Muscle of leg (tissue), 16 donors: ENCODE measurements at places on chromosomes 3 and 15.

DNA sequence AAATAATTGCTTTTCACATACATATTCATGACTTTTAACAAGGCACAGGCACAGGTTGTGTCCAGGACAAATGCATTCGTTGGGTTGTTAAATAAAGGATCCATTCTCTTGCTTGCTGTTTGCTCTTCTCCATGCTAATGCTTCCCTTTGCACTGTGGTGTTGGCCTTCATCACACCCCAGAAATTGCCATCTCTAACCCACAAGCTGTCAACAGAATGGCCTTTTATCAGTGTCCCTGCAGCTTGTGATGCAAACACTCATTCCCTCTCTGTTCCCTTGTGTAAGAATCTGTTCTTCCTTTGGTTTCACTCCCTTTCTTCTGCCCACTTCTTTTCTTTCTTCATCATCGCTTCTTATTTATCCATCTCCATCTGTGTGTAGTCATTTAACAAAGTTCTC, 72.2 kb downstream of the SLC7A14 start:
- H3K27me3 ChIP-seq = no peaks in the 10 kb centered on the region
- H3K36me3 ChIP-seq = no peaks in the 10 kb centered on the region
- H3K27ac ChIP-seq = no peak overlapping the region
- H3K4me3 ChIP-seq = no peak overlapping the region

DNA sequence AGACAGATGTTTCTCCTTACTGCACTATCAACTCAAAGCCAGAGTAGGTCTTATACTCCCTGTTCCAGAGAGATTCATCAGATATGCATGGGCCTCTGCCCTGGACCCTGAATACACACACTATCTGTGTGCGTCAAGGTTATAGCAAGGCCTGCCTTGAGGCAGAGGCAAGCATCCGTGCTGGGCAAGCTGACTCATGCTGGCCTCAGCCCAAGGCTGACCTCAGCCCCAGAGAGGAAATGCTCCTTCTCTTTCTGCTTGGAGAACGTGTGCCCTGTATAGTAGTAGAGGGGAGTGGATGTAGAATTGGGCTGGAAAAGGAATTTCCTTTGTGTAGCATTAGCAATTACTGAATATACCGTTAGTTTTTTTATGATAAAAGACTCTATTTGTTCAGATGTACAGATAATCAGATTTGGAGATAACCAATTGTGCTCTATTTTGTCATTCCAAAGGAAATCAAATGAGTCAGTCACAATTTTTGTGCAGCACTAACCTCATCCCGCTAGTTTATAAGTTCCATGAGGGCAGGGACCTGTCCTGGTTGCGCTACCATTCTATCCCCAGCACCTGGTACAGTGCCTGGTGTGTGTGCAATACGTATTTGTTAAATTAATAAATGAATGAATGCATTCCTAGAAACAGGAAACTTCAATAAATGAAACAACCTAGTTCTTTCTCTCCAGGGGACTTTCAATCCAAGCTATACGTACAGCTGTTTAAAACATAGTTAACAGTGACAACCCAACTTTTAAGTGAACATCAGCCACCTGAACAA, 13.3 kb upstream of the PAQR9 start:
- H3K4me1 ChIP-seq = no peaks in the 10 kb centered on the region
- DNase-seq = peak; percentile 66
- H3K27ac ChIP-seq = no peak overlapping the region
- H3K27me3 ChIP-seq = peaks cover 2% of the 10 kb centered on the region
- no peak overlapping the region for H3K4me3 ChIP-seq
- no peaks in the 10 kb centered on the region for H3K36me3 ChIP-seq

GRCh38 chr3:119681279-119681678, 4.1 kb upstream of the COX17 start:
- DNase-seq = no peak
- H3K36me3 ChIP-seq = no peaks in the 10 kb centered on the region
- no peak overlapping the region for H3K4me3 ChIP-seq
- peaks cover 2% of the 10 kb centered on the region for H3K4me1 ChIP-seq
- no peaks in the 10 kb centered on the region for H3K27me3 ChIP-seq

- peak; percentile 16 for DNase-seq
- H3K27me3 ChIP-seq = no peaks in the 10 kb centered on the region
Measured at GRCh38 chr3:160577556-160578195, 12.3 kb upstream of the KPNA4 start.

- no peaks in the 10 kb centered on the region for H3K36me3 ChIP-seq
- H3K27me3 ChIP-seq = no peaks in the 10 kb centered on the region
- H3K4me3 ChIP-seq = no peak overlapping the region
- no peaks in the 10 kb centered on the region for H3K4me1 ChIP-seq
- DNase-seq = no peak
- no peak overlapping the region for H3K27ac ChIP-seq
Measured at GRCh38 chr3:121980450-121980796, 41.6 kb downstream of the ILDR1 start.

DNA sequence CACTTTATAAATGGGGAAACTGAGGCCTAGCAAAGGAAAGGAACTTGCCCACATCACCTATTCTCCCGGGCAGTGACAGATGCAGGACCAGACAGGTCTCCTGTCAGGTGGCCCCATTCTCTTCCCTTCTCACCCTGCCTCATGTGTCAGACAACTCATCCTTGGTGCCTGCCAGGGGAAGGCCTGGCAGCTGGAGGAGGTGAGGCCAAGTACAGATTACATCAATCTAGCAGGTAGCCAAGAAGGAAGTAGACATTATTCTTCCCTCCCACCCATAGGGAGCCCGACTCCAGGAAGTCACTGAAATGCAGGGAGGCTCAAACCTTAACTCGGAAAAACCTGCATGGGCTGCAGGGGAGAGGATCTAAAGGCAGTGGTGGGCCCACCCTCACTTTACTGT, 39.6 kb downstream of the DAPK2 start:
- H3K4me1 ChIP-seq = no peaks in the 10 kb centered on the region
- no peaks in the 10 kb centered on the region for H3K27me3 ChIP-seq
- H3K27ac ChIP-seq = no peak overlapping the region
- no peak overlapping the region for H3K4me3 ChIP-seq
- H3K36me3 ChIP-seq = no peaks in the 10 kb centered on the region

GRCh38 chr15:31500766-31501449, 174.3 kb downstream of the KLF13 start:
- no peak overlapping the region for H3K4me3 ChIP-seq
- peaks cover 2% of the 10 kb centered on the region for H3K27me3 ChIP-seq
- peak; percentile 57 for DNase-seq
- H3K36me3 ChIP-seq = no peaks in the 10 kb centered on the region
- H3K4me1 ChIP-seq = peaks cover 16% of the 10 kb centered on the region
- peak overlapping the region; percentile 65 for H3K27ac ChIP-seq

GRCh38 chr3:175940881-175941280, 1081.7 kb downstream of the NAALADL2 start:
- H3K27ac ChIP-seq = no peak overlapping the region
- H3K4me1 ChIP-seq = no peaks in the 10 kb centered on the region
- H3K36me3 ChIP-seq = no peaks in the 10 kb centered on the region

- no peaks in the 10 kb centered on the region for H3K27me3 ChIP-seq
- H3K36me3 ChIP-seq = no peaks in the 10 kb centered on the region
- DNase-seq = no peak
- H3K4me3 ChIP-seq = no peak overlapping the region
Measured at GRCh38 chr3:129199366-129199765, 15.7 kb upstream of the CNBP start.

- no peak for DNase-seq
- no peaks in the 10 kb centered on the region for H3K27me3 ChIP-seq
- H3K36me3 ChIP-seq = peaks cover 4% of the 10 kb centered on the region
- peak overlapping the region; percentile 85 for H3K27ac ChIP-seq
- H3K4me3 ChIP-seq = no peak overlapping the region
- H3K4me1 ChIP-seq = peaks cover 31% of the 10 kb centered on the region
Measured at GRCh38 chr3:186098740-186099139, 10.1 kb downstream of the ETV5 start.

DNA sequence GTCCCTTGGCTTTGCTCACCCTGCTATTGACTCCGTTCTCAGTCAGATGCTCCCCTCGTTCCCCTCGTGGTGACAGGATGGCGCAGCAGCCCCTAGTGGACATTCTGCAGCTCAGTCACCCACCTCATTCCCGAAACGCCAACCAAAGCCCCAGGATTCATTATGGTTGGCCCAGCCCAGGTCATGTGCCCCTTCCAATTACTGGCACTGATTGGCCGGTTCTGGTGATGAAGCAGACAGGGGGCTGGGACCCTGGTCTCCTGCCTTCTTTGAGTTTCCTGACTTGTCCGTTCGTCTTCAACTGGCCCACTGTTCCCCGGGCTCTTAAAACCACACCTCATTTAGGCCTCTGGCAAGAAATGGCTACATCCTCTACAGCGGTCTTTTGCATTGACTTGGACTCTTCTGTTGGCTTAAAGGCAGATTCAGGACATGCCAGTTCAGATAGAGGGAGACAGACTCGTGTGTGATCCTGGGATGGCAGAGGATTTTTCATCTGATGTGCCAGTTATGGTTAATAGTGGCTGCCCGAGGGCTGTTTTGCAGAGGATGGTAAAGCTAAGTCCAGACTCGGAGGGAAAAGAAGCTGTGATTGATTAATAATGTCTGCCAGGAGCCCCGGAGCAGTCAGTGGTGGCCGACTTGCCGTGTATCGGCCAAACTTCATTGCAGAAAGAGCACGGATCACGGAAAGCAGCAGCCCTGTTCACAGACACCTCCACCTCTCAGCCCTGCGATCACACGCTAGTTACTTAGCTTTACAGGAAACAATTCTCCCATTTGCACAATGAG, 37.8 kb downstream of the LSM3 start:
- DNase-seq = peak; percentile 79
- peak overlapping the region; percentile 75 for H3K27ac ChIP-seq
- H3K27me3 ChIP-seq = peaks cover 2% of the 10 kb centered on the region
- peaks cover 4% of the 10 kb centered on the region for H3K4me1 ChIP-seq
- no peaks in the 10 kb centered on the region for H3K36me3 ChIP-seq

DNA sequence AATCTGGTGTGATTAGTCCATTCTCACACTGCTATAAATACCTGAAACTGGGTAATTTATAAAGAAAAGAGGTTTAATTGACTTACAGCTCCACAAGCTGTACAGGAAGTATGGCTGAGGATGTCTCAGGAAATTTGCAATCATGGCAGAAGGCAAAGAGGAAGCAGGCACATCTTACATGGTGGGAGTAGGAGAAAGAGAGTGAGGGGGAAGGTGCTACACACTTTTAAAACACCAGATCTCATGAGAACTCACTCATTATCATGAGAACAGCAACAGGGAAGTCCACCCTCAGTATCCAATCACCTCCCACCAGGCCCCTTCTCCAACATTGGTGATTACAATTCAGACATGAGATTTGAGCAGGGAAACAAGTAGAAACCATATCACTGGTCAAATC, 24.0 kb upstream of the ACP3 start:
- H3K27ac ChIP-seq = no peak overlapping the region
- no peaks in the 10 kb centered on the region for H3K36me3 ChIP-seq
- H3K27me3 ChIP-seq = no peaks in the 10 kb centered on the region
- no peak overlapping the region for H3K4me3 ChIP-seq
- DNase-seq = no peak
- H3K4me1 ChIP-seq = no peaks in the 10 kb centered on the region

DNA sequence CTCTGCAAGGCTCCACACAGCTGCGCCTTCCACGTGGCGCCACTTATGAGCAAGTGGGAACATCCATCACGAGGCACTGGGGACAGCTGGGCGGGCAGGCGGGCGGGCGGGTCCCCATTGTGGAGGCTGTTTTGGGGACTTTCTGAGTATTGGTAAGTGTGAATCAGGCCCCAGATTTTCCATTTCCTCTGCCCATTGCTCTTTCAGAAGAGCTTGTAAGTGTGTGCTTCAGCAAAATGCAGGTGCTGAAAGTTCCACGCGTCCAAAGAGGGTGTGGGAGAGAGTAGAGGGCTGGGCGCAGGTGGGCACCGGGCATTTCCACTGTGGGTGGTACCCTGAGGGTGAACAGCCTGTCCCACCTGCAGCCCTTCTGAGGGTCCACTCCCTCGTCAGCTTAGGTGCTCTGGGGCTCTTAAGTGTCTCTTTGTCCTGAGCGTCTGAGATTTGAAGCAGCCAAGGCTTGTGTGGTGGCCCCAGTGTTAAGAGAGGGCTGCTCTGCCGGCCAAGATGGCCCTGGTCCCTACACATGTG, 177.1 kb downstream of the RPLP1 start:
- H3K36me3 ChIP-seq = no peaks in the 10 kb centered on the region
- H3K4me3 ChIP-seq = no peak overlapping the region
- peaks cover 4% of the 10 kb centered on the region for H3K4me1 ChIP-seq
- peaks cover 16% of the 10 kb centered on the region for H3K27me3 ChIP-seq
- no peak overlapping the region for H3K27ac ChIP-seq

DNA sequence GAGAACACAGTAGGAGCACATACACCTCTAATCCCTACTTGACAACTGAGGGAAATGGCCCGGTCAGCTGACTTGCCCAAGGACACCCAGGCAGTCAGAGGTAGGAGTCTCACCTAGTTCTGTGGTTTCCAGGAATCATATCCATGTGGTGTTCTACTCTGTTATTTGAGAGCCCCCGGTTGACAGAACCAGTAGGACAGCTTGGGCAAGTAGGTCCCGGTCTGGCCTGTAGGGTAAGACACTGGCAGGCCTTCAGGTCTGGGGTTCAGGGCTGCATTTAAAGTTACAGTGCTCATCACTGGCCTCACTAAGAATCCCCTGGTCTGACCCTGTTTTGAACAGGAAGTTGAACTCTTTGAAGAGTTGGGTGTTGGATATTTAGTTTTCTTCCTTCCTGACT, 476.1 kb downstream of the SHQ1 start:
- H3K4me1 ChIP-seq = no peaks in the 10 kb centered on the region
- H3K4me3 ChIP-seq = no peak overlapping the region
- DNase-seq = no peak
- H3K27me3 ChIP-seq = no peaks in the 10 kb centered on the region
- no peaks in the 10 kb centered on the region for H3K36me3 ChIP-seq

- H3K36me3 ChIP-seq = no peaks in the 10 kb centered on the region
- DNase-seq = no peak
- H3K27me3 ChIP-seq = peaks cover 16% of the 10 kb centered on the region
- H3K27ac ChIP-seq = no peak overlapping the region
Measured at GRCh38 chr15:69748131-69748530, 295.5 kb downstream of the RPLP1 start.

DNA sequence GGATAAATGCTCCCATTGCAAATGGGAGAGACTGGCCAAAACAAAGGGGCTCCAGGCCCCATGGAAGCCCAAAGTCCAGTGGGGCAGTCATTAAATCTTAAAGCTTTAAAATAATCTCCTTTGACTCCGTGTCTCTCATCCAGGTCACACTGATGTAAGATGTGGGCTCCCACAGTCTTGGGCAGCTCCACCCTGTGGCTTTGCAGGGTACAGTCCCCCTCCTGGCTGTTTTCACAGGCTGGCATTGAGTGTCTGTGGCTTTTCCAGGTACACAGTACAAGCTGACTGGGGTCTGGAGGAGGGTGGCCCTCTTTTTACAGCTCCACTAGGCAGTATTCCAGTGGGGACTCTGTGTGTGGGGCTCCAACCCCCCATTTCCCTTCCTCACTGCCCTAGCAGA, 45.9 kb downstream of the NIPA2 start:
- no peak overlapping the region for H3K27ac ChIP-seq
- H3K4me3 ChIP-seq = no peak overlapping the region
- H3K4me1 ChIP-seq = peaks cover 8% of the 10 kb centered on the region
- H3K27me3 ChIP-seq = no peaks in the 10 kb centered on the region
- DNase-seq = no peak
